Testis (tissue), 5 donors: ENCODE measurements at places on chromosomes 2 and 18. TPM values are rescaled to one million over a fixed set of nuclear protein-coding genes. Genes with fewer than 3 reads are reported as not detected.

The OLA1 gene
- 118 TPM for polyA plus RNA-seq

The CNOT9 gene
- polyA plus RNA-seq, result 55.4 TPM

The GKN2 gene
- not detected for polyA plus RNA-seq

The HOXD13 gene
- 0.36 TPM for polyA plus RNA-seq

The CACNB4 gene
- 7.8 TPM for polyA plus RNA-seq

The EVX2 gene
- 2.3 TPM for polyA plus RNA-seq

The CNRIP1 gene
- 10.5 TPM for polyA plus RNA-seq

The IL1F10 gene
- not detected for polyA plus RNA-seq

The IL1RL1 gene
- 0.78 TPM for polyA plus RNA-seq

The FAM110C gene
- 8.5 TPM for polyA plus RNA-seq

The CKAP2L gene
- polyA plus RNA-seq, result 9.5 TPM

The ZNF396 gene
- polyA plus RNA-seq, result 9.3 TPM

The C18orf54 gene
- polyA plus RNA-seq, result 18.2 TPM

The RNF144A gene
- 8.9 TPM for polyA plus RNA-seq

The SIX3 gene
- 0.20 TPM for polyA plus RNA-seq

The VAMP5 gene
- 36.8 TPM for polyA plus RNA-seq

The SLC9A4 gene
- 0.34 TPM for polyA plus RNA-seq

The IL37 gene
- not detected for polyA plus RNA-seq

The DYSF gene
- polyA plus RNA-seq, result 10.9 TPM

The TCF23 gene
- polyA plus RNA-seq, result 6.6 TPM

The GPBAR1 gene
- 3.4 TPM for polyA plus RNA-seq

The CNDP1 gene
- polyA plus RNA-seq, result 0.40 TPM

The SLC23A3 gene
- polyA plus RNA-seq, result 0.42 TPM

The MEP1B gene
- 0.78 TPM for polyA plus RNA-seq

The MYCN gene
- 8.1 TPM for polyA plus RNA-seq

The ZNF2 gene
- 7.1 TPM for polyA plus RNA-seq

The MYL1 gene
- polyA plus RNA-seq, result 33.1 TPM

The SLC11A1 gene
- 2.8 TPM for polyA plus RNA-seq

The MBOAT2 gene
- polyA plus RNA-seq, result 21.2 TPM

The TUBA4B gene
- polyA plus RNA-seq, result 1.6 TPM

The MYO5B gene
- polyA plus RNA-seq, result 31.8 TPM

The SIX2 gene
- 1.1 TPM for polyA plus RNA-seq

The FAM237A gene
- 3.7 TPM for polyA plus RNA-seq

The ARHGAP28 gene
- 161 TPM for polyA plus RNA-seq

The C1GALT1C1L gene
- 8.6 TPM for polyA plus RNA-seq

The SPDYA gene
- polyA plus RNA-seq, result 93.7 TPM

The UBXN4 gene
- 60.9 TPM for polyA plus RNA-seq

The ARHGAP15 gene
- polyA plus RNA-seq, result 15.0 TPM

The SERPINB12 gene
- 1.1 TPM for polyA plus RNA-seq

The ANKRD30B gene
- polyA plus RNA-seq, result 10.5 TPM

The KIF5C gene
- 57.0 TPM for polyA plus RNA-seq

The TRPM8 gene
- 5.2 TPM for polyA plus RNA-seq

The TAF1B gene
- polyA plus RNA-seq, result 13.3 TPM

The RTP5 gene
- 0.13 TPM for polyA plus RNA-seq

The ZNF385B gene
- 28.1 TPM for polyA plus RNA-seq

The ALKAL2 gene
- polyA plus RNA-seq, result 69.4 TPM
